Muscle of leg (tissue), 16 donors: ENCODE measurements at places on chromosomes 7 and 10. TPM values are rescaled to one million over a fixed set of nuclear protein-coding genes. Genes with fewer than 3 reads are reported as not detected.

SAMD9L gene
- total RNA-seq = 11.8 TPM

PTN gene
- 73.8 TPM for total RNA-seq

PMPCB gene
- 54.8 TPM for total RNA-seq

DNA sequence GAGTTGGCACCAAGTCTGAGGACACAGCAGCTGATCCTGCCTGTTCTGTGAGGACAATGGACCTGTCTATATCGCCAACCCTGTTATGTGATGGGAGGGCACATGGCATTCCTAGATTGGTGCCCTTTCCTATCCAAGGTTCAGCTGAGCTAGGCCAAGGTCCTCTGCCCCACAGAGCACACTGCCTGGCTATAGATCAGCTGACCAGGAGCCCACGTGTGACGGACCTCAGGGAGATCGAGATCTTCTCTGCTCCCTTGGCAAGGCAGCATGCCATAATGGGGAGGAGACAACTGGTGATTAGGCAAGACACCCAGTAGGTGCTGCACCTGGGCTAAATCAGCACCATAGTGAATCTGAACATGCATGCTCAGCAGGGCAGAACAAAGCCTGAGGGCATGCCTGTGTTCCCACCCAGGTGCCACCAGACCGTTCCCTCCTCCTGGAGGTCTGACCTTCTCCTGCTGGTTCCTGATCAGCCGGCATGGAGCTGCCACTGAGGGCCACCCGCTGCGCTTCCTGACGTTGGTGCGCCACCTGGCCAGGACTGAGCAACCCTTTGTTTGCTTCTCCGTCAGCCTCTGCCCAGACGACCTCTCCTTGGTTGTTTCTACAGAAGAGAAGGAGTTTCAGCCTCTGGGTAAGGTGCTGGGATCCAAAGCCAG, 93.7 kb downstream of the WDFY4 start:
- DNase-seq = no peak

DNA sequence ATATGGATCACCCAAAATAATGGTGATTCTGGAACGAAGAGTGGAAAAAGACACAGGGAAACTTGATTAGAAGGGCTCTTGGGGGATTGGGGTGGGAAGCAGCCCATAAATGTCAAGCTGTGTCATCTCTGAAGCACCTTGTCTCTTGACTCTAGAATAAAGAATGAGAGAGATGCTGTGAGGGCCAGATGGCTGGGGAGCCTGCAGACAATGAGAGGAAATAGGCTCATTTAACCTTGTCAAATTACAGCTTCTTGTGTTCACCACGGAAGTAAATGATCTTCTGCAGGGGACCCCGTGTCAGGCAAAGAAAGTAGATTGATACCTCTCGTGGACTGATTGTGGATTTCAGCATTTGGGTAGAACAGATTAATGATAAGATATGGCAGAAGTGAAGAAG, 159.3 kb downstream of the ST7 start:
- DNase-seq = no peak

GRCh38 chr10:101165736-101166135, 34.6 kb downstream of the TLX1 start:
- DNase-seq = no peak

- no peak for DNase-seq
Observed at GRCh38 chr7:85423209-85423895, 236.5 kb upstream of the SEMA3D start.
